ENCODE measurements at places on chromosomes 5 and 9.

GRCh38 chr9:84597131-84597530, 72.4 kb upstream of the NTRK2 start:
- DNase-seq, result no peak

- DNase-seq, result no peak
These were observed 34.4 kb upstream of the MRPS30 start for GRCh38 chr5:44774279-44774880.

GRCh38 chr5:10536511-10536910, 27.4 kb upstream of the ANKRD33B start:
- DNase-seq, result no peak

DNA sequence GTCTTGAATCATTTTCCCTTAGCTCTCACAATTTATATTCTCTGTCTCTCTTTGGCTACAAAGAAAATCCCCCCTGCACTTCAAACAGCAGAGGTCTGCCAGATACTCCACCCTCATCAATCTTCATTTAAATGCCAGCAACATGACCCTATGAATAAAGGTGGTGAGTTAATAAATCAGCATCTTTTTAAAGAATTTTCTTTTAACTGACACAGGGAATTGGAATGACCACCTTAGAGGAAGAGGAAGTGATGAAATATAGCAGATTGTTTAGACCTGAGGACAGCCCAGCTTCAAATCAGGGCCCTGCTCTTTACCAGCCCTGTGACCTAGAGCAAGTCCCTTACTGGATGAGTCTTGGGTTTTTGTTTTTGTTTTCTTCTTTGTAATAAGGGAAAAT, 223.1 kb upstream of the PAPPA start:
- DNase-seq, result no peak

DNA sequence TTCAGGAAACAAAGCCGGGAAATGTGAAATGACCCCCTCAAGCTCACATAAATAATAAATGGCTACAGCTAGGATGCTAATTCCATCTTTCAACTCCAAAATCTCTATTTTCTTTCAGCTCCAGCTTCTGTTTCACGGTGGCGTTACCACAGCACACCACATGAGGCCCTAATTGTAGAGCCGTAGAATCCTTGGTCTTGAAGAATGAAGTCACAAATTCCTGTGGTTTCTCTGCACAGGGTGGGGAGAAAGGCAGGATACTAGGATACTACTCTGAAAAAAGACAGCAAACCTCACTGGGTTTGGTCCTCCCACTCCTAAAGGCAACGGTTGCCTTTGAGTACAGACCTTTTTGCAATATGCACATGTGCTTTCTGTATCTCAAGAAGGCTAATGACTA, 13.9 kb upstream of the RARS1 start:
- DNase-seq, result no peak

- DNase-seq, result no peak
These were observed 15.2 kb downstream of the RNF180 start for GRCh38 chr5:64180661-64181343.

DNA sequence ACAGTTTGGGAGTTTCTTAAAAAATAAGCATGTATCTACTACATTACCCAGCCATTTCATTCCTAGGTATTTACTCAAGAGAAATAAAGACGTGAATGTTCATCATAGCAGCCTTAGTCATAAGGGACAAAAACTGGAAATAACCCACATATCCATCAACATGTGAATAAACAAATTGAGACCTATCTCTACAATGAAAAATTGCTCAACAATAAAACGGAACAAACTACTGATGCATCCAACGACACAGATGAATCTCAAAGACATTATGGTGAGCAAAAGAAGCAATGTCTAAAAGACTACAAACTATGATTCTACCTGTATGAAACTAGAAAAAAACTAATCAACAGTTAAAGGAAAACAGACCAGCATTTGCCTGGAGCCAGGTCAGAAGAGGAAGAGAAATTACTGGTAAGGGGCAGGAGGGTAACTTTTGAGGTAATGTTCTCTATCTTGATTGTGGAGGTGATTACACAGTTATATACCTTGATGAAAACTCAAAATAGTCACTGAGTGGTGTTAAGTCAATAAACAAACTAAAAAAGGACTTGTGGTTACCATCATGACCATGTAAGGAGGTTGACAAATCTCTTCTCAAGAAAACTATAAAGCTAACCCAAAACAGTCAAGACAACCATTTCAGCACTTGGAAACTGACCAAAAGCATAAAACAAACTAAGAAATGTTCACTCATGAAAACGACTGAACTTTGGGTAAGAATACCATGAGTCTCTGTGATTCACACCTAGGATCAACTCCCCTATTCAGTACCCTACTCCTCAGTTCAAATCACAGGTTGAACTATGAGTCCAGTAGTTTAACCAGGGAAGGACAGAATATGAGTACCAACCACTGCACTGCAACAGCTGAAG, 10.4 kb downstream of the UIMC1 start:
- DNase-seq, result no peak

- no peak for DNase-seq
These were observed 74.1 kb downstream of the IPO11 start for GRCh38 chr5:62486672-62487071.

- DNase-seq, result no peak
These were observed 51.2 kb downstream of the MRPS27 start for GRCh38 chr5:72268753-72269410.

GRCh38 chr5:112097768-112098167, 321.3 kb downstream of the EPB41L4A start:
- no peak for DNase-seq

All from aorta (tissue), 5 donors.